COR-L47 (cell line): ENCODE measurements at places on chromosomes 16 and 17.

DNA sequence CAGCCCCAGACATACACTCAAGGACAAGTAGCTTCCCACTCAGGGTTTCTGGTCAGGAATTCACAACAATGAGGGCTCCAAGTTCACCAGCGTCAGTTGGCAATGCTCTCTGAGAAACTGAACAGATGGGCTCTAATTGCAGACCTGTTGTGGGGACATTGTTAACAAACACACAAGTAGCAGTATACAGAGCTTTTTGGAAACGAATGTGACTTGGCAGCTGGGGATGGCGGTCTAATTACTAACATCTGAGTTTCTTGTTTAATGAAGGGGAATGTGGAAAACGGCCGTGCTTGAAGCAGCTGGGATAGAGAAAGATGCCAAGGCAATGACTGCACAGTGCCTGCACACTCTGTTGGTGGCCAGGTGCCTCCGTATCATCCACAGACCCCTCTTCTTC, 316.1 kb upstream of the IRX3 start:
- DNase-seq, result peak; percentile 28

GRCh38 chr16:85531516-85531915, 81.6 kb upstream of the GSE1 start:
- no peak for DNase-seq

DNA sequence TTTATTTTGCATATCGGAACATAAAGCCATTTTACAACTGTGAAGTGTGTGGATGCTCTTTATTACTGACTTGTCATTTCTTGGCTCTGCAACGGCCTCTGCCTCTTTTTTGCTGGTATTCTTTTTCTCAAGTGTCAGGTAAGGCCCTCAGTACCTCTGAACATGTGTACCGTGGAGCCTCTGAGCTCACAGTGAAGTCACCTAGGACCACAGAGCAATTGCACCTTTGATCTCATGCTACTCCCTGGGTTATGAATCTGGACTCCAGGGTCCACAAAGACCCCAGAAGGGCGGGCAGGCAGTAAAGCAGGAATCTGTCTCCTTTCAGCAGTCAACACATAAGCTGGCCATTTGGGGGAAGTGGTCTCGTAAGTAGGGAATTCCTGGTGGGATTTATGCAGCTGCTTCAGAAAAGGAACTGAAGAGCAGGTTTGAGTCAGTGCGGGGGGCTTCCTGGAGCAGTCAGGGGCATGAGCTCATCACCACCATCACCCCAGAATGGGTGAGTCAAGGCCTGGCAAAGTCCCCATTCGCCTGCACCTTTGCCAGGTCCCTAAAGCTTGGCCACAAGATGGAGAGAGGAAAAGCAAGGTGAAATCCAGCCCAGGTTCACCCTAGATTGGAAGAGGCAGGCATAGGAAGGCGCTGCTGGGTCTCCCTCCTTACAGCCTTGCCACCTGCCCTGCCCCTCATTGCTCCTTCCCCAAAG, 33.0 kb downstream of the TBX4 start:
- no peak for DNase-seq

GRCh38 chr16:273547-274421, 2.0 kb downstream of the RGS11 start:
- no peak for DNase-seq

DNA sequence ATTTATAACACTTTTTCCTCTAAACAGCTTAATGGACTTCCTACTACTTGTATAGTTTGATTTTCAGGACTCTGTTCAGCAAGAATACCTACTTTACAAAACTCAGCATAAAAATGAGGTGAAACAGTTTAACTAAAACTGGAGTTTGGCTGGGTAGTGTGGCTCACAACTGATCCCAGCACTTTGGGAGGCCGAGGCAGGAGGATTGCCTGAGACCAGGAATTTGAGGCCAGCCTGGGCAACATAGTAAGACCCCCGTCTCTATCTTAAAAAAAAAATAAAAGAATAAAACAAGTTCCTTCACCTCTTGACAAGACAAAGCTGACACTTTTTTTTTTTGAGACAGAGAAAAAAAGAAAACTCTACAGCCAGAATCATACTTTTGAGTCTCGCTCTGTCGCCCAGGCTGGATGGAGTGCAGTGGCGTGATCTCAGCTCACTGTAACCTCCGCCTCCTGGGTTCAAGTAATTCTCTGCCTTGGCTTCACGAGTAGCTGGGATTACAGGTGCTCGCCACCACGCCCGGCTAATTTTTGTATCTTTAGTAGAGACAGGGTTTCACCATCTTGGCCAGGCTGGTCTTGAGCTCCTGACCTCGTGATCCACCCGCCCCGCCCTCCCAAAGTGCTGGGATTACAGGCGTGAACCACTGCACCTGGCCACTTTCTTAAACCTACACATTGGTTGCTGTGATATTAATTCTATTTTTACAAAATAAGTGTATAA, 2.6 kb downstream of the PDF start:
- no peak for DNase-seq

GRCh38 chr16:23504076-23504452, 6.2 kb downstream of the GGA2 start:
- no peak for DNase-seq

DNA sequence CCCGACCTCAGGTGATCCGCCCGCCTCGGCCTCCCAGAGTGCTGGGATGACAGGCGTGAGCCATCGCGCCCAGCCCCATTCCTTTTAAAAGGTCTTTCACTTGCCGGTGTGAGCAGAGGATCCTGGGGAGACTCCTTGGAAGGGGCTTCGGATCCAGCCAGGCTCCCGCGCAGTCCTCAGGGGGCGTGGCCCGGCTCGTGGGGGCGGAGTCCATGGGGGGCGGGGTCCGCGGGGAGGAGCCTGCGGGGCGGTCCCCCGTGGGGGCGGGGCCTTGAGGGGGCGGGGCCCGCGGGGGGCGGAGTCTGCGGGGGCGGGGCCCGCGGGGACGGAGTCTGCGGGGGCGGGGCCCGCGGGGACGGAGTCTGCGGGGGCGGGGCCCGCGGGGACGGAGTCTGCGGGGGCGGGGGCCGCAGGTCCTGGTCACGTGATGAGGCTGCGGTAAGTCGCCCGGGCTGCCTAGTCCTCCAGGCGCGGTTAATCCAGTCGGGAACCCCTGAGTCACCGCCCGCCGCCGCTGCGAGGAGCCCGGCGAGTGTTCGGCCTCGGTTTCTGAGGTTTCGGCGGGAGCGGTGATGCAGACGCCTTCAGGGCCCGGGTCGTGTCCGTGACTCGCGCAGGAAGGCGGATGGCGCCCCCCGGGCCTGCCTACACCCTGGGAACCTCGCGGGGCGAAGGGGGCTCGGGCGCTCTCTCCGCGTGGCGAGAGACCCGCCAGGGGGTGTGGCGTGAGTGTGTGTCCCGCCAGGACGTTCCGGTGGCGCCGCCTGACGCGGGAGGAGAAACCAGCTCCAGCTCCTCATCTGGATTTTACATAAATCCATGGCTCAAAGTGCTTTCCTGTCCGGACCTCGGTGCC, 23.6 kb upstream of the ABR start:
- DNase-seq, result no peak

GRCh38 chr17:36188891-36189306, 7.7 kb downstream of the CCL3L1 start:
- no peak for DNase-seq

GRCh38 chr16:58128711-58129096, 477 bp downstream of the CFAP20 start:
- DNase-seq, result peak; percentile 41

DNA sequence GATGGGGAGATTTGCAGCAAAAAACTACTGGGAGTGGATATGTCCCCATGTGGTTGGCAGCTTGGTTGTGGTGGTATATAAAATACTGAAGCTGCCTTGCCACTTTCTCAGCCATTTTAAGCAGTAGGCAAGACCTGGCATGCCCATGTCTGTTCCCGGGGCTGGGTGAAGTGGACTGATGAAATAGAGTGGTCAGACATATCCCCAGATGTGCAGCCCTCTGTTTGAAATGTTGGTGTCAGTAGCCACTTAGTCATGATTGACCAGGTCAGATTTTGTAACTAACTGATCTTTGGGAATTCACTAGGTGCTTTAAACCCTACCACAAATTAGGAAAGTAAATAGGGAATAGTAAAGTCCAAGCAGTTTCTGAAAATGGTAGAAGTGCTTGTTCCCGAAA, 151.6 kb downstream of the PHKB start:
- DNase-seq, result no peak

GRCh38 chr16:1188432-1189189, 35.7 kb downstream of the CACNA1H start:
- DNase-seq, result no peak

- DNase-seq, result no peak
These were observed 6.7 kb downstream of the GIP start for GRCh38 chr17:48961516-48962233.

GRCh38 chr17:20232611-20233010, 223.5 kb downstream of the SPECC1 start:
- no peak for DNase-seq

GRCh38 chr17:5049314-5049841, 14.2 kb upstream of the SLC52A1 start:
- DNase-seq, result no peak

DNA sequence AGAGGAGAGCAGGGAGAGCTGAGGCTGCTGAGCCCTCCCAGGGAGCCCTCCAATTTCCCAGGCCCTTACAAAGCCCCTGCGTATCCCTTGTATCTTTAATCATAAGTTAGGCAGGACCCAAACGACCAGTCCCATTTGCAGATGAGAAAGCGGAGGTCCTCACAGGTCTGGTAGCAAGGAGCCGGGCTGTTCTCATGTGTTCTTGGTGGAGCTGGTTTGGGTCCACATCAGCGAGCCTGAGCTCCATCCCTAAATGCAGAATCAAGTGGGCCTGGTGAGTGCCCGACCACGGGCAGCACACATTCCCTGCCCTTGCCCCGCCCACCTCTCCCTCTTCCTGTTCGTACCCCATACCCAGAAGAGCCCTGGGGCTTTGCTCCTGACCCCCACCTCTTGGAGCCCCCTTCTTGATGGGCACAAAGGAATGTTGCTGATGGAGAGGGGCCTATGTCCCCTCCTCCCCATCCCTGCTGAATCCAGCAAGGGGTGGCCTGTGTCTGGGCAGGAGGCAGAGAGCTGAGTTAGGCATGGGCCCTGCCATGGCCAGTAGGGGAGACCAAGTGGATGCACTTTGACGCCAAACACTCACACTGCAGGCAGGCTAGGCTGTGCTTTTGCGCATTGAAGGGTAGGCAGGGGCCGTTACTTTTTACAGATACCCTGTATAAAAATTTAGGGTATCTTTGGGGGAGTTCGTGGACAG, 18.3 kb upstream of the ADCY7 start:
- DNase-seq, result no peak

DNA sequence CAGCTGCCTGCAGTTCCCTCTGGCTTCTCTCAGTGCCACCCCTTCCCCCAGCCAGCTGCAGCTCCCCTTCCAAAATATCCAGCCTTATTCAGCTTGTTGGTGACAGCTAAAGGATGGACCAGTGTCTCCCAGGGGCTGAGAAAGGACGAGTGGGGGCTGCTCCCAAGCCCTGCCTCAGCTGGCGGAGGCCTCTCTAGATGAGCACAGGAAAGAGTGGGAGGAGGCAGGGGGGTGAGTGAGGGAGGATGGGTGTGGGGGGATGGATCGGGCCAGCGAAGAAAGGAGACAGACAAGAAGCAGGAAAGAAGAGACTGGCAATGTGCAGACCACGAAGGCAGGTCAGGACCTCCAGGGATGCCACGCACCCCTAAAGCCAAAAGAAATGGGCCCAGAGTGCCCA, 17.5 kb downstream of the PIPOX start:
- no peak for DNase-seq

- no peak for DNase-seq
These were observed 15.0 kb upstream of the CPD start for GRCh38 chr17:30363715-30364202.

DNA sequence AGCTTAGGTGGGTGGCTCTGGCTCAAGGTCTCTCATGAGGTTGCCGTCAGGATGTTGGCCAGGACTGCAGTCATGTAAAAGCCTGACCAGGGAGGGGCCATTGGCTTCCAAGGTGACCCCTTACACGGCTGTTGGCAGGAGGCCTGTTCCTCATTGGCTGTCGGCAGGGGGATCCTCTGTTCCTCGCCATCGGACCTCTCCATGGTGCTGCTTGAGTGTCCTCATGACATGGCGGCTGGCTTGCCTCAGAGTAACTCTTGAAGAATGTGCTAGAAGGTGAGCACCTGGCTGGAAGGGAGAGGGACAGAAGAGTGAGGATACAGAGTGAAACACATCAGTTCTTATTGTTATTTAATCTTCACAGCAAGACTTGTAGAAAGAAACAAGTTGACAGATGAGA, 4.7 kb upstream of the RPRML start:
- DNase-seq, result no peak

- no peak for DNase-seq
These were observed 8.5 kb downstream of the KRT37 start for GRCh38 chr17:41415833-41416335.

DNA sequence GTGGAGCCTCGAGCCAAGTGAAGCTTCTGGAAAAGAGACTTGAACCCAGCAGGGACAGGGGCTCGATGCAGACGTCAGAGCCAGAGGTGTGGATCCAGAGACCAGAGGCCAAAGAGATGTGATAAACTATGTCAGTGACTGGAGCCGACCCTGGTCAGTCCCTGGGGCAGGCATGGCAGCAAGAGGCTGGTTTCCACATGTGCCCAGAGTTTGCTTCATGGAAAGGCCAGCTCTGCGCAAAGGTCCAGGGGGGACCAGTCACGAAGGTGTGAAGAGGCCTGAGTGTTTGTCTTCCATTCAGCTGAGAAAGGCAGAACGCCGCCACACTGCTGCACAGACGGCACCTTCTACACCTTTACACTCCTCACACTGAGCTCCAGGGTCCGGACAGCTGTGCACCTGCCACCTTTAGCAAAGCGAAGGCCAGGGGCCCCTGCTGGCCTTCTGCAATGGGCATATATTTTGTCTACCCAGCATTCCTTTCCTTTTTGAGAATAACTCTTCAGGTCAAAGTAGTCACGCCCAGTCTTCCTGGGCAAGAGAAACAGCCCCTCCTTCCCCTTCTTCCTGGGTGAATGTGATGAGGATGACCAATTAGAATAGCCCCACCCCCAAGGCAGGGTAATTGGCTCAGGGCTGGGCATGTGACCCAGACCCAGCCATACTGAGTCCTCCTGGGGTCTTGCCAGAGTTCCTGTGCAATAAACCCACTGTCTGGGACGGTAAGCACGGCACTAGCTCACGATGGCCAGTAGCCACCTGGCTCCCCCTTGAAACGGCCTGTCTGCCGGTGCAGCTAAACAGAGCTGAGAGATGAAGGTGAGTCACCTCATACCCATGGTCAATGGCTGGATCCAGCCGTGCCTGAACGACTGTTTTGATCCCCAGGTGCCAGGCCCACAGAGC, 2.3 kb upstream of the RPH3AL start:
- DNase-seq, result no peak

- no peak for DNase-seq
These were observed 156.2 kb downstream of the CYB561 start for GRCh38 chr17:63289931-63290330.

DNA sequence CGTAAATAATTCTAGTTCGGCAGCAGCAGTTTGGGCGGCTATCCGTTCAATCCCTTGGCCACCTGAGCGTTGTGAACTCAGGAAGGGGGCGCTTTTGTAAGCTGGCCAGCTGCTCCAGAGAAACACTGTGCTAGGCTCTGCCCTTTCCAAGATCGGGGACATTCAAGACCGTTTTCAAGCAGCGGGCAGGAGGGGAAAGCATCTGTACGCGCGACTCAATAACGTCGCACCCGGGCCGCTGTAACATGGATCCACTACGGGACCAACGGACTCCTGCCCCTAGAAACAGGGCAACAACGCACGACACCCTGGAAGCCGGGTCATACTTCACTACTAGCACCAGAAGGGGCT, 463 bp downstream of the TOP2A start:
- peak; percentile 22 for DNase-seq

- DNase-seq, result no peak
These were observed 4.2 kb downstream of the ITGB4 start for GRCh38 chr17:75725504-75725903.

- DNase-seq, result no peak
These were observed 59.1 kb downstream of the C17orf67 start for GRCh38 chr17:56774650-56775049.
